ENCODE measurements at places on chromosomes 7 and 10.

- DNase-seq = no peak
Measured at GRCh38 chr7:135672560-135673359, 10.4 kb downstream of the STMP1 start.

DNA sequence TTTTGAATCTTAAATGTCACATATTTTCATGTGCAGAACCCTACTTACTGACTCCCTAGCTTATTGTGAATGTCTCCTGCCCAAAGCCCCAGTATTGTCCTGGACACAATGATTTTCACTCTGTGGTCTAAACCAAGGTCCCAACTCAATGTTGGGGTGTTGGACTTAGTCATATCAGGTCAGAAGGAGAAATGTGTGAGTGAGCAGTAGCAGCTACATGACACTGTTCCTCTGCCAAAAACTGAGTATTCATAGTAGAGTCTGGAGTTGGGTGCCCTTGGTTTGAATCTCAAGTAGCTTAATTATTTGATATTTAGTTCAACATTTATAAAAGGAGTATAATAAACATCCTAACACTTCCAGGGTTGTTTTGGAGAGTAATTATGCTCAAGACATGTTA is 141.0 kb downstream of the CHRM2 start:
- DNase-seq = no peak

DNA sequence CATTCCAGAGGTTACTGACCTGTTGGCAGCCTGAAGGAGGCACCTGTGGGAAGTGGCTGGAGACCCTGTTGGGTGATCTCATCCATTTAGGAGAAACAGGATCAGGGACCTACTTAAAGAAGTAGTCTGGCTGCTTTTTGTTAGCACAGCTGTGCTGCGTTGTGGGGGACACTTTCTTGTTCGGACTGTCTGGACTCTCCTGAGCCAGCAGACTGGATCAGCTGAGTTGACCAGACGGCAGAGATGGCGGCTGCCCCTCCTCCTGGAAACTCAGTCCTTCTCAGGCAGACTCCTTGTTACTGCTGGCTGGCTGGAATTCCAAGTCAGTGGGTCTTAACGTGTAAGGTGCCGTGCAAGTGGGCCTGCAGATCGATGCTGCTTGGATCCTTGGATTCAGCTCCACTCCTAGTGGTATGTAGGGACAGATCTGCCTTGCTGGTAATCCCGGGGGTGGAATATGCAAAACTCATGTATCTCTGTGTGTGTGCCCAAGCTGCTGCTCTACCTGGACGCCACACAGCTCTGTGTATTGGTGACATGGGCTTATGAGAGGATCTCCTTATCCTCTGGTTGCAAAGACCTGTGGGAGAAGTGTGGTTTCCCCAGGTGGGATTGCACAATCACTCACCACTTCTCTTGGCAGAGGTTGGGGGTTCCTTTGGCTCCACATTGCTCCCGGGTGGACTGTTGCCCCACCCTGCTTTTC is 87.3 kb downstream of the CCSER2 start:
- no peak for DNase-seq

GRCh38 chr10:29238523-29239135 is 50.2 kb upstream of the LYZL1 start:
- no peak for DNase-seq

GRCh38 chr7:77664715-77665114 is 31.5 kb upstream of the RSBN1L start:
- no peak for DNase-seq

DNA sequence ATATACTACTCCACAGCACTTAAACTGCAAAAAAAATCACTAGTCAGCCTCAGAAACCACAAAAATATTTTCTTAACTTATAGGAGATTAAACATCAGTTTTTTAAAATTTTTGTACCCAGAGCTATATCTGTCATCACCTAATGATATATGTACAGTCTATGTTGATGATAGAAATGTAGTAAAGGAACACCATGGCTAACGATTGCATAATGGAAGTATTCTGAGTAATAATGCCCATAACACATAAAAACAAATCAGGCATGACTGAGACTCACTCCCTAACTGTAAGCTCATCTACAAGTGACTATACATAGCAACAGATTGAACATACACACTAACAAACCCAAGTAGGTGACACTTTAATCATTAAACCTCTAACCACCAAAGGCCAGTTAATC is 51.3 kb downstream of the TSPAN12 start:
- no peak for DNase-seq

DNA sequence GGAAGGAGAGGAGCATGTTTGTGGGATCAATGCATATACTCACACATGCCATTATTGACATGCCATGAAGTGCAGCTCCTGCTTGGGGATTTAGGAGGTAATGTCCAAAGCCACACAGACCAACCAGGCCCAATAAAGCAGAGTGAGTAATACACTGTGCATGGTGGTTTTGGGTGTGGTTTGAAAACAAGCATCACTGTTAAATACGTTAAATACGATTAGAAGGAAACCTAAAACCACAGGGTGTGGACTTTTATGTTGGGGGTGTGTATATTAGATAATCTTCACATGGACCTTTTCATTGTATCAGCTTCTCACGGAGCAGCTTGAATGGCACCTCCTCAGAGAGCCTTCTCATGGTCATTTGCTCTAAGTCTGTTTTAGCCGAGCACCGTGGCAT is 10.4 kb upstream of the EIF3A start:
- peak; percentile 57 for DNase-seq

GRCh38 chr10:95758351-95759025 is 2.5 kb downstream of the ENTPD1 start:
- no peak for DNase-seq

GRCh38 chr10:61438141-61438988 is 14.8 kb downstream of the TMEM26 start:
- DNase-seq = no peak

GRCh38 chr7:33399528-33400213 is 270.3 kb downstream of the BBS9 start:
- no peak for DNase-seq

DNA sequence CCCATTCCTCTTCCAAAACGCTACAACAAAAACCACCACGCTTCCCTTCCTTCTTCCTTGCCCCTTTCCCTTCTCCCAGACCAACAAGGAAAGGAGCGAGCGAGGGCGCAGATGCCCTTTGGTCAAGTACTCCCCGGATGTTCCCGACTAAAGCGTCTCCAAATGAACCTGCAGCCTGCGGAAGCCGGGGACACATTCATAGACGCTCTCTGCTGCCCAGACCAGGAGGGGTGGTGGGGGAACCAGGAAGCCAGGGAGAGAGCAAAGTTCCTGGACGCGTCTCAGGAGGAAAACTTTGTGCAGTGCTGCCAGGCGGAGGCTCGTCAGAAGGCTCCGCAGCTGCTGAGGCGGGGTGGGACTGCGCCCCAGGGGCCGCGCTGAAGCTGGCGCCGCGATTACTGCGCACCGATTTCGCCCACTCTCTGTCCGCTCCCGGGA is 754 bp downstream of the SEMA3D start:
- no peak for DNase-seq

- DNase-seq = no peak
Measured at GRCh38 chr7:105743351-105744090, 132.9 kb downstream of the ATXN7L1 start.

- DNase-seq = no peak
Measured at GRCh38 chr10:21524526-21525366, 736 bp downstream of the SKIDA1 start.

- no peak for DNase-seq
Measured at GRCh38 chr7:152341039-152341913, 94.5 kb downstream of the KMT2C start.

DNA sequence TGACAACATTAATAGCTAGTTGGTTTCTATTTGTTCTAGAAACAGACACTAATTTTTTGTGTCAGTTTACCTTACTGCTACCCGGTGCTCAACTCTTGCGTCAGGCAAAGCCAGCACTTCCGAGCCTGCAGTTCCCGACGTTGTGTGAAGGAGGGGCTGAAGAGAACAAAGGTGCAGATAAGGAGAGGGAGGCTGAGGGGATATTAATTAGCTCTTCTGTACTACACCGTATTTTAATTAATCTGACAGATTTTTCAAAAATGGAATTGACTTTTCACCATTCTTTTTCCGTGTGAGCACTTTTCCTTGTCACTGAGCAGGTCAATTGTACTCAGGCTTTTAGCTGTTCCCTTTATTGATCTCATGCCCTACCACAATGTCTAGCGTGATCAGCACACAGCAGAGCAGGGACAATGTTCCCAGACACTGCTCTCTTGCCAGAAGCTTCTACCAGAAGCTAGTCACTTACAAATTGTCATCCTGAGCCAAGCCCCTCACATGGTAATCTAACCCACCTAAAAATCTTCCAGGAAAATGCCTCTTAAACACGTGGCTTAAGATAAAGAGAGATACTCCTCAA is 650.5 kb upstream of the MKI67 start:
- DNase-seq = no peak

DNA sequence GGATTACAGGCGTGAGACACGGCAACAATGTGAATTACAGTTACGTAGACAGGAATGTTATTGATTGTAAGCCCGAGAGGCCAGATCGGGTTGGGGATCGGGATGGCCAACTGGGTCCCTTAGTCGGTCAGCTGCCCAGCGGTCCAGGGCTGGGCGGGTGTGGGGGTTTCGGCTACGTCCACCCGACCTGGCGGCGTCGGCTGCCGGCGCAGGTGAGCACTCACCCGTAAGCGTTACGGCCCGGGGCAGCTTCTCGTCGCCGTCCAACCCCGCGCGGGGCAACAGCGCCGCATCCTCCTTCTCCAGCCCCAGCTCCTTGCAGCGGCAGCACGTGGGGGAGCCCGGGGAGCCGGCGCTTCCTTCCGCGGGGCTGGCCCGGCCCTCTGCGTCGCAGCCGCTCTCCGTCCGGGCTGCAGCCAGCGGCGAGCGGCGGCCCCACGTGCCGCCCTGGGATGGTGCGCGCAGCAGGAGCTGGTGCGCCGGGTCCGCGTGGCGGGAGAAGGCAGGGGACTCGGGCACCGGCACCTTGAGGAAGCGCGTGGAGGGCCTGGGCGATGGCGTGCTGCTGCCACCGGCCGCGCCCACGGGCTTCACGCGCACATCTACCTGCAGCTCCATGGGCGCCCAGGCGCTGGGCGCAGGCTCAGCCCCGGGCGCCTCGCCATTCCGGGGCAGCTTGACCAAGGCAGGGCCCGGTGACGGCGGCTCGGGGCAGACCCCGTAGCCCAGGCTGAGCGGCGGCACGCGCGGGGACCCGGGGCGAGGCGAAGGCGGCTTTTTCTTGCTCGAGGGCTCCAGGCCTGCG is 609 bp downstream of the KLRG2 start:
- DNase-seq = no peak

DNA sequence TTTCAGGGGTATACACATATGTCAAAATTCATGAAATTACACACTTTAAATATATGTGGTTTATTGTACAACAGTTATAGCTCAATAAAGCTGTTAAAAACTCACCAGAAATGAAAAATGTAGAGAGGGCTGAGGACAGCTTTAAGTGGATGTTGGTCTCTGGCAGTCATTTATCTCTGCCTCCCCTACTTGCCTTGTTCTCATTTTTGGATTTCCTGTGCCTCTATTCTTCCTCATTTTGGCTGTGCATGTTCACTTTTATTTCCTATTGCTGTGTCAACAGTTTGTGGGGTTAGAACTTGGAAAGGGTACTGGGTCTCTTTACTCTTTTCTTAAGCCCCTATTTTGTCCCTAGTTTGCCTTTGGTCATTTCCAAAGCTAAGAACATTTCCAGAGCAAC is 18.6 kb upstream of the MEST start:
- DNase-seq = no peak

GRCh38 chr7:130386876-130387275 is 6.6 kb downstream of the CPA1 start:
- DNase-seq = no peak

DNA sequence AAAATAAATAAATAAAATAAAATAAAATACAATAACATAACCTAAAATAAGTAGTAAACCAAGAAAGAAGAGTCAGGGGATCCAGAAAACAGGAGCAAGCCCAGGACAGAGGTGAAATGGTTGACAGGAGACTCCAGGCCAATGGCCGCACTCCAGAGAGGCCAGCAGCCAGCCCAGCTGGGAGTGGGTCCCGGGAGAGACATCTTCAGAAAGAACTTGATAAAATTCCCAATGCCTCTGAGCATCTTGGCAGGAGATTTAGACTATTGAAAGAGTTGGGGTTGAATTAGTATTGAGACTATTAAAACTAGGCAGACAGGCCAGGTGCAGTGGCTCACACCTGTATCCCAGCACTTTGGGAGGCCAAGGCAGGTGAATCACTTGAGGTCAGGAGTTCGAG is 62.6 kb downstream of the CLIP2 start:
- DNase-seq = no peak

- no peak for DNase-seq
Measured at GRCh38 chr10:102397222-102398171, 2.0 kb downstream of the NFKB2 start.

DNA sequence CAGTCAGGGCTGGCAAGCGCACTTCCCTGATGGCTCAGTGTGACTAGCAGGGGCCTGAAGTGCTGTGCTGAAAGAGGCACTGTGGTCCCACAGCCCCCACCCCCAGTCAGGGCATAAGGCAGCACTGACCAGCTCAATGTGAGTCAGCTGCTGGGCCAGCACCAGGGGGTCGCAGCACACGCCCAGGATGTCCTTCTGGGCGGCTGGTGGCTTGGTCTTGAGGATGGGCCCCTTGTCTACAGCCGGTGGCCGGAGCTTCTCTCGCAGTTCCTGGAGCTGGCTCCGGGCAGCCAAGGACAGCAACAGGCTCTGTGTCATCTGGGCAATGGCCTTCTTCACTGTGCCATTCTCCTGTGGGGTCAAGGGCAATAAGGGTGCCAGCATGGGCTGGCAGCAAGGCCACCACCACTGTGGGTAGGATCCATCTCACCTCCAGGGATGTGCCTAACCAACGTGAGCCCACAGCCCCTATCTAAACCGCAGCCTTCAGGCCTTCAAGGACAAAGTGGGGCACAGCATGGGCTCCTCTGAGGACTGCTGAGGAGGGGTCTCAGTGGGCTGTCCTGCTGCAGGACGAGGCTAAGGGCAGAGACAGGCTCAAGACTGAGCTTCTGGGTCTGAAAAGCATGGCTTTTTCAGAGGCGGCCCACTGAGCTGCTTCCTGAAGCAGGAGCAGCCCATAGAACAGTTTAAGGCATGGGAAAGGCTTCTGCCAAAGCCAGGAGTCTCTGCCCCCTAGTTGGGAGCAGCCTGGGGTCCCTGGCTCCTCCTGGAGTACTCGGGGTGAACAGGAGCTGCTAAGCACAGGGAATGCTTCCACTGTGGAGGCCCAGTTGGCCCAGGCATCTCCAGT is 62.5 kb downstream of the CSGALNACT2 start:
- no peak for DNase-seq

GRCh38 chr7:91285696-91286355 is 21.6 kb downstream of the FZD1 start:
- no peak for DNase-seq

All from CD4-positive, alpha-beta T cell treated with Interleukin-17A for 4 hours (primary cell).